ENCODE measurements at places on chromosomes 16 and 17. TPM values are rescaled to one million over a fixed set of nuclear protein-coding genes. Genes with fewer than 3 reads are reported as not detected.
A peak's percentile ranks its signal among the peaks of the same experiment; 100 is the strongest.

DNA sequence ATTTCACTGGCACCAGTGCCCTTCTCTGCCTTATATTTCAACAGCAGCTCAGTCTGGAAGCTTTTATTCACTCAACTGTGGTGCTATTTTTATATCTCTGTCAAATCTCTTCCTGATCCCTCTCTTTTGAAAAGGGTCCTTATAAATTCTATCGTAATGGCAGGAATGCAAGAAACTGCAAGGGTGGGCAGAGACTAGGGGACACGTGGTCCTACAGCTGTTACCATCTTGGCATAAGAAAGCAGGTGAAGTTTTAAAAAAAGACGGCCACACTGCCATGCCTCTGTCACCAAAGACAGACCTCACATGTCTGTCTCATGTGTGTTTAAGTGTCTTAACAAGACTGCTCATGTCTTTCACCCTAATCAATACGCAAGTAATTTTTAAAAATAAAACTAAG is 368.4 kb upstream of the CDH11 start:
- H3K4me1 ChIP-seq: no peaks in the 10 kb centered on the region
- no peak overlapping the region for H3K27ac ChIP-seq
- H3K36me3 ChIP-seq: no peaks in the 10 kb centered on the region
- no peaks in the 10 kb centered on the region for H3K27me3 ChIP-seq
- H3K4me3 ChIP-seq: no peak overlapping the region

DNA sequence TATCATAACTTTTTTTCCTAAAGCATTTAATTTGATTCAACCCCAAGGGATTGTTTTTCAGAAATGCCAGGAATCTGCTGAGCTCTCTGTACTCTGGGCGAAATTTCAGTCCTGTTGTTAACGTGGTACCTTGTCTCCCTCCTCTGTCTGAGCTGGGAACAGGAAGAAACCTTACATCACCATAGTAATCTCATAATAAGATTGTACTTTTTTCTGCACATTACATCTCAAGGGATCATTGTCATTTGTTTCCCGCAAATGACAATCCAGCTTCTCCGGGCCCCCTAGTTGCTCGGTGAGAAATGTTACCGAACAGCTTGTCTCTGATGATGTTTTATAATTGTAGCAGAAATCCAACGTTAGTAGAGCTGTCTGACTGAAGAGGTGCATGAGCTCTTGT is 152.7 kb upstream of the ERCC4 start:
- DNase-seq: no peak
- H3K4me1 ChIP-seq: no peaks in the 10 kb centered on the region
- H3K36me3 ChIP-seq: no peaks in the 10 kb centered on the region
- no peak overlapping the region for H3K4me3 ChIP-seq

FBXO39 gene
- total RNA-seq: not detected

DNA sequence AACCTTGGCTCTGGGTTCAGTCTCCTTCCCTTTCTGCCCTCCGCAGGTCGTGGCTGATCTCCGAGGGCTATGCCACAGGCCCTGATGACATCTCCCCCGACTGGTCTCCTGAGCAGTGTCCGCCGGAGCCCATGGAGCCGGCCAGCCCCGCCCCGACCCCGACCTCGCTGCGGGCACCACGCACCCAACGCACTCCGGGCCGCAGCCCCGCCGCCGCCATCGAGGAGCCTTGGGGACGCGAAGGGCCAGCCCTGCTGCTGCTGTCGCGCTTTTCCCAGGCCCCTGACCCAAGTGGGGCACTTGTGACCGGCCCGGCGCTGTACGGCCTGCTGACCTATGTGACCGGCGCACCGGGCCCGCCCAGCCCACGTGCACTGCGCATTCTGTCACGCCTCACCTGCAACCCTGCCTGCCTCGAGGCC is 5.1 kb downstream of the ARMC5 start:
- H3K27me3 ChIP-seq: no peaks in the 10 kb centered on the region
- no peak overlapping the region for H3K4me3 ChIP-seq
- H3K4me1 ChIP-seq: peaks cover 18% of the 10 kb centered on the region

CETP gene
- not detected for total RNA-seq

- no peak overlapping the region for H3K27ac ChIP-seq
- H3K4me1 ChIP-seq: peaks cover 76% of the 10 kb centered on the region
- no peak overlapping the region for H3K4me3 ChIP-seq
- no peaks in the 10 kb centered on the region for H3K27me3 ChIP-seq
Observed at GRCh38 chr17:77327181-77327565, 186.4 kb downstream of the SEC14L1 start.

DNA sequence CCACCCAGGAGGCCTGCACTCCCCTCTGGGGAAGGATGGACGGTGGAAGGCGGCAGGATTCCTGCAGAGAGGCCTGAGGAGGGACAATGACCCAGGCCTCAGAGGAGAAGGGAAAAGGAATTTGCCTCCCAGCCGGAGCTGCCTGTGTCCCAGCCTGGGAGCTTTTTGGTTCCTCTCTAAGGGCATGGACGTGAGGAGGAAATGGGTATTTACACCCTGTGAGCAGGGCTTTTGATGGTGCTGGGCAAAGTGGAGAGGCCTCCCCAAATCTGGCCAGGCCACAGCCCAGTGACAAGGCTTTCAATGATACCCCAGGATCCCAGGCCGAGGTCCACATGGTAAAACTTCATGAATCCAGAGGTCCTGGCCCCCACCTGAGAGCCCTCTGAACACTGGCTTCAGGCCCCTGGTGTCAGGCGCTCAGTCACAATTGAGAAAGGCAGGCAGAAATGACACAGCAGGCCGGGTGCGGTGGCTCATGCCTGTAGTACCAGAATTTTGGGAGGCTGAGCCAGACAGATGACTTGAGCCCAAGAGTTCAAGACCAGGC is 56.0 kb upstream of the DOC2B start:
- DNase-seq: no peak
- no peak overlapping the region for H3K27ac ChIP-seq
- H3K4me3 ChIP-seq: no peak overlapping the region
- H3K4me1 ChIP-seq: no peaks in the 10 kb centered on the region
- no peaks in the 10 kb centered on the region for H3K27me3 ChIP-seq
- H3K36me3 ChIP-seq: no peaks in the 10 kb centered on the region

GRCh38 chr16:89352091-89352681 is 134.7 kb downstream of the ZNF778 start:
- H3K27me3 ChIP-seq: no peaks in the 10 kb centered on the region
- no peak for DNase-seq
- H3K4me3 ChIP-seq: no peak overlapping the region
- H3K4me1 ChIP-seq: peaks cover 44% of the 10 kb centered on the region

KRT24 gene
- total RNA-seq: not detected

DNA sequence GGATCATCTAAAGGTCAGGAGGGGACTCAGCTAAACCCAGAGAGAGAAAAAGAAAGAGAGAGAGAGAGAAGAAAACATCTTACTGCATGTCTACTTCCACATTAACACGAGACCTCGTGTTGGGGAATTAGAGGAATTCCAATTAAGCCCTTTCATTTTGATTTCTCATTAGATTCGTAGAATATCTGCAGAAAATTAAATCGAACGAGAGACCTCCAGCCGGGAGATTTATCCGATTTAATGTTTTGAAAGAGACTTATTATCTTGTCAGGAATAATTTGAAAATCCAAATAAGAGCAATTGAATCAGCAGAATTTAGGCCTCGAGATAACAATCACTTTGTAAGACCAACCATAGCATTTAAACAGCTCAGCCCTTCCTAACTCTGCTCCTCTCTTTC is 175.6 kb downstream of the ABCC12 start:
- peaks cover 7% of the 10 kb centered on the region for H3K27me3 ChIP-seq
- H3K4me1 ChIP-seq: no peaks in the 10 kb centered on the region
- no peak overlapping the region for H3K27ac ChIP-seq
- no peak for DNase-seq
- H3K36me3 ChIP-seq: no peaks in the 10 kb centered on the region
- no peak overlapping the region for H3K4me3 ChIP-seq

GTF3C1 gene
- total RNA-seq: 92.3 TPM

TBC1D3K gene
- total RNA-seq: not detected

MYH2 gene
- total RNA-seq: not detected

DNA sequence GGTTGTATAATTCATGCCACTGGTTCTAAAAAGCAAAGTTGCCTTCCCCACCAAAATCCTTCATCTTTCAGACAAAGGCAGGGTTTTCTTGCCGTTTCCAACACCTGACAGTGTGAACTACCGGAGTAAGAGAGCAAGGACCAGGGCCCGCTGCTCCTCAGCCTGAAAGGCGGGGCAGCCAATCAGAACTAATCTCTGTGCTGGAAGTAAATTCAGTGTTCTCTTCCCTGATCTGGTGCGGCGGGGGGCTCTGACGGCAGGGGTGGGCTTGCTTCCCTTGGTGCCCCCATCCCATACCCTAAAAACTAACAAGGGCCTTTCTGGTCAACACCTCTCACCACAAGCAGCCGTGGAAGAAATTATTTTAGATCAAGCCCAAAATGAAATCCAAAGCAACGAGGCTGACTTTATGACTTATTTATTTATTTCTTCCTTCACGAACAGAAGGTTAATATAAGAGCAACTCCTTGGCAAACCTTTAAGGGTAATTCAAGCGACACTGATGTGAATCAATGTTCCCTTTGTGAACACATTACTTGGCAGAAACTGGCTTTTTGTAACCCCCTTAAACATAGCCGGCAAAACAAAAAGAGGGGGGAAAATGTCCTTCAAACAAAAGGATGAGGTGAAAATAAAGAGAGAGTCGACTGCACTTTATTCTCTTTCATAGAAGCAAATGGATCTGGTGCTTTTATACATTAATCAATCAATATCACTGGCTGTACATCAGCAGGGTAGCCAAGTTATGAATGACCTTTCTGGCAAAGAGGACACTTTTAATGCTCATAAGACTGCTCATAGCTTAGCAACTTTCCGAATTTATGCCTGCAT is 189.9 kb downstream of the ZFHX3 start:
- no peak for DNase-seq
- no peaks in the 10 kb centered on the region for H3K27me3 ChIP-seq
- no peak overlapping the region for H3K4me3 ChIP-seq
- H3K4me1 ChIP-seq: peaks cover 54% of the 10 kb centered on the region
- peak overlapping the region; percentile 91 for H3K27ac ChIP-seq
- peaks cover 3% of the 10 kb centered on the region for H3K36me3 ChIP-seq

- no peak overlapping the region for H3K4me3 ChIP-seq
- H3K27me3 ChIP-seq: peaks cover 42% of the 10 kb centered on the region
- H3K36me3 ChIP-seq: no peaks in the 10 kb centered on the region
Observed at GRCh38 chr17:66859353-66859752, 24.4 kb downstream of the CACNG5 start.

GRCh38 chr17:27985736-27986399 is 56.6 kb upstream of the NLK start:
- H3K4me3 ChIP-seq: no peak overlapping the region
- H3K36me3 ChIP-seq: no peaks in the 10 kb centered on the region
- no peak overlapping the region for H3K27ac ChIP-seq

KRT40 gene
- not detected for total RNA-seq

DNA sequence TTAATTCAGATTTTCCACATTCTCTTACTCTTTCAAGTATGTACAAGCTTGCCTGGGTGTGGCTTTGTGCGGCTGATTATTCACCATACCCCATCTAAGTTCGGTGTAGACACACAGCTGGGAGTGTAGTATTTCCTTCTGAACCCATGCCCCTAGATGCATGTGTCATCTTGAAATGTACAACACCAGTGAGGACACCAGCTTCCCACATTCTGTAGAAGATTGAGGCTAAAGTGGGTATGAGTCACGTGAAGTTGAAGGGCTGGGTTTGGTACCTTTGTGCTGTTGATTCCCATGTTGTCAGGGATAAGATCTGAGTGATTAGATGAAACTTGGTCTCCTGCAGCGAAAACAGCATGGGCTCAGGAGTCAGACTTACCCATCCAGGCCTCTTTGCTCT is 14.6 kb upstream of the DHX8 start:
- no peak overlapping the region for H3K4me3 ChIP-seq
- no peaks in the 10 kb centered on the region for H3K36me3 ChIP-seq
- H3K27ac ChIP-seq: peak overlapping the region; percentile 84
- H3K27me3 ChIP-seq: peaks cover 2% of the 10 kb centered on the region
- no peak for DNase-seq

FN3K gene
- total RNA-seq: 25.2 TPM

DNA sequence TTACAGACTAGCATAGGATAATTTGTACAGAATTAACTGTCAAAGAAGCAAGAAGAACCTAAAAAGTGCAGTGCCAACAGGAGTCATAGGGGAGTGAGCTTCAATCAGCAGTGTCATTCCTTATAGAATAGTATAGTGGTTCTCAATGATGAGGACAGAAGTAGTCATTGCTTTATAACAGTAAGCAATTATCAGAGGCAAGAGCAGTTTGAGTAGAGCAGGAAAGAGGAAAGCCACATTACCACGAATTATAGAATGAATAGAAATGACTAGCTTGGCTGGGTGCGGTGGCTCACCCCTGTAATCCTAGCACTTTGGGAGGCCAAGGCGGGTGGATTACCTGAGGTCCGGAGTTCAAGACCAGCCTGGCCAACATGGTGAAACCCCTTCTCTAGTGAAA is 209.7 kb upstream of the TBX2 start:
- no peak overlapping the region for H3K4me3 ChIP-seq
- no peak for DNase-seq
- H3K27me3 ChIP-seq: no peaks in the 10 kb centered on the region
- peaks cover 4% of the 10 kb centered on the region for H3K36me3 ChIP-seq
- peaks cover 3% of the 10 kb centered on the region for H3K4me1 ChIP-seq

CDRT15 gene
- not detected for total RNA-seq

GRCh38 chr17:70446446-70446845 is 277.1 kb downstream of the KCNJ2 start:
- H3K4me3 ChIP-seq: no peak overlapping the region
- no peak overlapping the region for H3K27ac ChIP-seq
- H3K27me3 ChIP-seq: peaks cover 3% of the 10 kb centered on the region
- H3K36me3 ChIP-seq: no peaks in the 10 kb centered on the region
- peaks cover 15% of the 10 kb centered on the region for H3K4me1 ChIP-seq
- no peak for DNase-seq

DNA sequence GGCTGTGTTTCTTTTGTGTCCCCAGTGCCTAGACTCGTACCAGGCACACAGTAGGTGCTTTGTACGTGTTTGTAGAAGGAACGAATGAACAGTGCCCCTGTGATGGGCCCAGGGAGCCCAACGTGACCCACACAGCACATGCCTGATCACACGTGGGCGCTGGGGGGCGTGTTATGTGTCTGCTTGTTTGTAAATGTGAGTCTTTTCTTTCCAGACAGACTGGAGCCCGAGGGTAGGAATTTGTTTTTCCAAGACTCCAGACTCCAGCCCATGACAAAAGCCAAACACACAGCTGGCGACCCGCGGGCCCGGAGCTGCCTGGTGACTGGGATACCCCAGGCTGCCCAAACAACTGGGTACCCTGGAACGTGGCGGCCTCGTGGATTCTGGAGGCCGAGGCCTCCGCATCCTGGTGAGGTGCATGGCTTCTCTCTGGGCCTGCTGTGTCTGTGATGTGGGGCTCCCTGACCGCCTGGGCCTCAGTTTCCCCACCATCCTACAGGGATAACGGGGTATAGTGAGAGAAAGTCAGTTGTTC is 14.9 kb upstream of the CBFA2T3 start:
- DNase-seq: no peak
- no peak overlapping the region for H3K27ac ChIP-seq
- no peaks in the 10 kb centered on the region for H3K36me3 ChIP-seq
- peaks cover 7% of the 10 kb centered on the region for H3K27me3 ChIP-seq

Measured in osteocyte (in vitro differentiated cells).